Foreskin keratinocyte (primary cell): ENCODE measurements at places on chromosomes 16 and 17. TPM values are rescaled to one million over a fixed set of nuclear protein-coding genes. Genes with fewer than 3 reads are reported as not detected.

DNA sequence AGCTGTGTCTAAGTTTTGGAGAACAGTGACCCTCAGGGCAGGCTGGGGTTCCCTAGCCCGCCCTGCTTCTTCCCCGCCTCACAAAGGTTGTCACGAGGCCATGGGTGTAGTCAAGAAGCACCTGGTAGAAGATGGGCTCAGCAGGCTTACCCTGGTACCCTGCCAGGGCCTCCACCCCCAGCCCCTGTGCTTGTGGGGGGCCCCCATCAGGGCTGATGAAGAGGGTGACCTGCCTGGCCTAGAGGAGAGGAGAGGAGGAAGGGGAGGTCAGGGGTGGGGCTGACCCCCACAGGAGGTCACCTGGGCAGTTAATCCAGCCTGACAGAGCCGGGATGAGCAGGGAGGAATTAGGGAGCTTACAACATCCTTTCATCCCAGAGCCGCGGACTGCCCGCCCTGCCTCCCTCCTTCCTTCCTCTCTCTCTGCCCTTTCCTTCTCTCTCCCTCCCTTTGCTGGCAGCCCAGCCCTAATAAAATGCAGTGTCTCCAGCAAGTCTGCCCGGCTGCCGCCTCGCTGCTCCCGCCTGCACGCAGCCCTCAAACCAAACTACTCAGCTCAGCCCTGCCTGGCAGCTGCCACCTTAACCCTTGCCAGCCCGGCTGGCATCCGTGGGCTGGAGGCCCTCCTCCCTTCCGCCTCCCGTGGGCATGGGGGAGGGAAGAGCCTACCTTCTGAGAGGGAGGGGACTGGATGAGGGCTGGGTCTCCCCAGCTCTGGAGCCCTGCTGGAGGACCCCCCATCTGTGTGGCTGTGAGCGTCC, 7.2 kb downstream of the DLX3 start:
- no peak for DNase-seq

DNA sequence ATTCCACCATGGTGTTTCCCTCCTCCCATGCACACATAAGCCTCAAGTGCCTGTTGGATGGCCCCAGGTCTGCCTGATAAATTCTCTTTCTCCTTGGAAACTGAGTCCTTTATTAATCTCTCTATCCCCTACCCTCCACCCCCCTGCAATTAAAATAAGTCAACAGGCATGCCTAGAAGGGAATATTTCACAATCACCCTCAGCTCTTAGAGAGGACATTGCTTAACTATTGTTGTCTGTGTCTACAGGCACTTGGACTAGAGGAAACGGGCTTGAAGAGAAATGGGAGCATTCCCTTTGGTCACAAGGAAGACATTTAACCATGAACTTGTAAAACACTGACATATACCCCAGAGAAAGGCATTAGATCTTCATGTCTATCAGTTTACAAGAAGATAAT, 39.5 kb downstream of the RCVRN start:
- DNase-seq: no peak

Gene MAP3K14
- 4.5 and 6.4 TPM in 2 replicates for total RNA-seq

- no peak for DNase-seq
Measured at GRCh38 chr16:71600822-71601221, 23.9 kb upstream of the TAT start.

GRCh38 chr16:77660311-77660710, 62.0 kb upstream of the NUDT7 start:
- no peak for DNase-seq

DNA sequence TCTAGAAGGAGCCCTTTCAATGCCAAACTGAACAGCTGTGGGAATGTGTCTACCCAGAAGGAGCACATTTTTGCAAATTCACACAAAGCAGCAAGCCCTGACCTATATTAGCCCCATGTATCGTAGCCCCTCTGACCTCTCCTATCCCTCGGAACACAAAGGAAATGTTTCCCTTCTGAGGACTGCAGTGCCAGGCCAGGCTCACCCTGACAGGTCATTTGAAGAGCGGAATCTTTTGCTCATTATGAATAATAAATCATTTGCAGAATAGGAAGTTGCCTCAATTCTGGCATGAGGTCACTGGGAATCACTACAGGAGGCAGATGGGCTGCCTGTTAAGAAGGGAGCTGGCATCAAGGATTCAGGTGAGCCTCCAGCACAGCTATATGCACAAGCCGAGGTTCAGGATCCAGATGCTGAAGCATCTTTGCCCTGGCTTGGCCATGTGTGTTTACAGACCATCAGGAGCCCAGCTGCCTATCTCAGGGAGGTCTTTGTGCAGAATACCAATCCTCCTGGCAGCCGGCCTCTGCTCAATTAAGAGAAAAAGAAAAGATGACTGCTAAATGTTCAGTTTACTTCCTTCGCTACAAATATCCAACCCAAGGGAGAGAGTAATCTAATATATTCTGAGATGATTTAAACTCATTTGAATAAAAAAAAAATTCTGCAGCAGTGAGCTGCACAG, 119.4 kb downstream of the USP31 start:
- no peak for DNase-seq

DNA sequence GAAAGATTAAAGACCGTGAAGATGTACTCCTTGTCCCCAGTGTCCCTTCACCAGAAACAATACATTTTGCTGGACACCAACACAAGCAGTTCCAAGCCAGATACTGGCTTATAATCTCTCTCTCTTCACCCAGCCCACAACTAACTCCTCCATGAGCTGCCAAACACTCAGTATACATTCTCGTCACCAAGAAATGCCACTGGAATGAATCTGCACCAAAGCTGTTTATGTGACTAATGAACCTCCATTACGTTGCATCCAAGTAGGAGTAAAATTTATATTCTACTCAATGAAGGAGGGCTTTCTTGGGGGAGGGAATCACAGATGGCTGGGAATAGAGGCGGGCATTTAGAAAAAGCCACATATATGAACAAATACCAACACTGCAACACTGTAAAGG, 20.9 kb upstream of the SOX9 start:
- no peak for DNase-seq

DNA sequence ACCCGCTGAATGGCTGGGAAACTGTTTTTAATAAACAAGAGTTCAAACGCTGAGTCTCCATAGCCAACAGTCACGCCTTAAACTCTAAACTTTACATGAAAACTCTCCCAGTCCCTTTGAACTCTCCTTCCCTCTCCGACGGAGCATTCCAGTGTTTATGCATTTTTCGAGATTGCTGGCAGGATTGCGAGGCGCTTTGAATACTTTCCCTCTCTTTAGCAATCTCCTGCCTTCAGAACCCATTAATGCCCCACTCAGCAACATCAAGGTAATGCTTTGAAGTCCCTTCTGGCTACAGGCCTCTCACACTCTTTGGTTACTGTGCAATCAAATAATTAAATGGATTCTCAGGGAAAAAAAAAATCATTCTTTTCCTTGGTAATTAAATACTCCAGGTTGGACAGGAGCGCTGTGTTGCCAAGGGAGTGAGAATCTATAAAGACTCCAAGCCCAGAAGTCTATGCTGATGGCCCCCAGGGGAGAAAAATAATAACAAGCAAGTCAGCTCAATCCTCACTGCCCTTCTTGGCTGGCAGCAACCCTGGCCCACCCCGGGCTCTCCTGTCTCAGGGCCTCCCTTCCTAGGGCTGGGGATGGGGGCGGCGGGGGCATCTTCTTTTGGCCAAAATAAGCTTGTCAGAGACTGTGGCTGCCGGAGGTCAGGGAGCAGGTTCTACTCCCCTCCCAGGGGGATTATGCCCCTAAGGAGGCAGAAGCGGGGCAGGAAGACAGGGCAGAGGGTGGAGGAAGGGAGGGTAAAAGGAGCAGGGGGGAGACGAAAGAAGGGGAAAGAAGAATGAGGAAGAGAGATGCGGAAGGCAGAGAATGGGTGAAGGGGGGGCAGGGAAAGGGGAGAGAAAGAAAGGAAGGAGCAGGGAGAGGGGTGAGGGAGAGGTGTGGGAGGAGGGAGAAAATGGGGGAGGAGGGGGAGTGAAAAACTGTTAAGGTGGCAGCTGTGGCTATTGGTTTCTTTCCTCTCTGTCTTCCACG, 45.2 kb downstream of the AXIN2 start:
- no peak for DNase-seq

- DNase-seq: no peak
Measured at GRCh38 chr17:5097101-5097834, 14.4 kb downstream of the ZNF232 start.

Gene CD300LB
- not detected in 2 replicates for total RNA-seq

GRCh38 chr17:32992321-32993033, 830 bp downstream of the SPACA3 start:
- DNase-seq: no peak

DNA sequence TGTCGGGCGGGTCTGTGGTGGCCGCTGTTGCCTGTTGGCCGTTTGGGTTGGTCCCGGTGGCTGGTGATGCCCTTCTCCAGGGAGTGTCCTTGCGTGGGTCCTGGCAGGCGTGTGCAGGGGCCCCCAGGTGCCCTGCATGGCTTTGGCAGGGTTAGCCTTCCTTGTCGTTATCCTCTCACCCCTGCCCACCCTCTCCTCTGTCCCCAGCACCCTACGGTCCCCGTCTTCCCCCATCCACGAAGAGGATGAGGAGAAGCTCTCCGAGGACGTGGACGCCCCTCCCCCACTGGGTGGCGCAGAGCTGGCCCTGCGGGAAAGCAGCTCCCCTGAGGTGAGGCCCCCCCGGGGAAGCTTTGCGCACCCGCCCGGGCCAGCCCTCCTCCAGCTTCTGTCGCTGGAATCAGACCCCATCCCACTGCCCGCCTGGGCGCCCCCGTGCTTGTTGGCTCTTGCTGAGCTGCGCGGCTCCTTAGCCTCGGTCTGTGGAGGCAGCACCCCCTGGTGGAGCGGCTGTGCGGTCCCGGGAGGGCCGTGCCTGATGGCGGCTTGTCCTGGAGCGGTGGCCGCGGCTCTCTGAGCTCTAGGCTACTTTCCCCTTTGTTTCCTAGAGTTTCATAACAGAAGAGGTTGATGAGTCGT, 10.6 kb upstream of the NUDT16L1 start:
- no peak for DNase-seq

GRCh38 chr16:25158401-25158800, 46.9 kb downstream of the LCMT1 start:
- no peak for DNase-seq

- no peak for DNase-seq
Measured at GRCh38 chr17:80441133-80441578, 26.2 kb downstream of the ENDOV start.

Gene RNF112
- 0.07 and 0.14 TPM in 2 replicates for total RNA-seq

DNA sequence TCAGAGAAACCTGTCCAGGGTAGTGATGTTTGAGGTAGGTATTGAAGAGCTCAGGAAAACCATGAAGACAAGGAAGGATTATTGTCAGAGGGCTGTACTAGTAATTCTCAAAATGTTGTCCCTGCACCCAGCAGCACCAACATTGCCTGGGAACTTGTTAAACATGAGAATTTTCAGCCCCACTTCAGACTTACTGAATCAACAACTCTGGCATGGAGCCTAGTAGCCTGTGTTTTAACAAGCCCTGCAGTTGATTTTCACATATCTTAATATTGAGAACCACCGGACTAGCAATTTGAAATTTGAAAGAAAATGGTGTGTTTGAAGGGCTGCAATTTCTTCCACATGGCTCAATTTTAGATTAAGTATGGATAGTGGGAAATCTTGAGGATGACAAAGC, 2.8 kb upstream of the KIF2B start:
- peak; percentile 34 for DNase-seq

- peak; percentile 93 for DNase-seq
Measured at GRCh38 chr16:47713225-47713595, 252.1 kb downstream of the PHKB start.

GRCh38 chr16:72369274-72369673, 197.3 kb upstream of the PMFBP1 start:
- DNase-seq: no peak

GRCh38 chr17:62823111-62823893, 15.2 kb upstream of the MARCHF10 start:
- DNase-seq: peak; percentile 64

- DNase-seq: no peak
Measured at GRCh38 chr17:4499431-4500190, 930 bp downstream of the SPNS2 start.

GRCh38 chr16:55489119-55489955, 10.3 kb downstream of the MMP2 start:
- no peak for DNase-seq

DNA sequence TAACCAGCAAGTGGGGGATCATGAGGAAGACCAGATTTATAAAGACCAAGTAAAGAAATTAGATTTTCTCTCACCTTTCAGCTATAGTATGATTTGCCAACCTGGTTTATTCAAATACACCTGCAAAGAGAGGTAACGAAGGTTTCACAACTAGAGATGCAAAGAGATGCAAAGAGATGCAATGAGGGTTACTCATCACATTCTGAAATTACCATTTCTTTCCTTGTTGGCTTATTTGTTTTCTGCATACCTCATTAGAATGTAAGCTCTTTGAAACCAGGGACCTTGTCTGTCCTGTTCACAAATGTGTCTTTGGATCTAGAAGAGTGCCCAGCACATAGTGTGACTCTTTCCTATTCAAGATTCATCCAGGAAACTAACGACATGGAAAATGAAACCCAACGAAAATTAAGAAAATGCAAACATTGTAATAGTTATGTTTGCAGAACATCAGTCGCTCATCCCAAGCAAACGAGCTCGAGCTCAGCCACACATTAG, 9.0 kb upstream of the LONP2 start:
- no peak for DNase-seq

- no peak for DNase-seq
Measured at GRCh38 chr16:71439523-71439922, 2.3 kb downstream of the TLE7 start.

GRCh38 chr17:9116861-9117568, 95.7 kb downstream of the NTN1 start:
- no peak for DNase-seq

- DNase-seq: no peak
Measured at GRCh38 chr17:14469971-14470370, 169.1 kb downstream of the HS3ST3B1 start.

GRCh38 chr16:89136931-89137330, 34.6 kb upstream of the CDH15 start:
- DNase-seq: no peak

Gene KRT33B
- 0.31 and 0.60 TPM in 2 replicates for total RNA-seq

- no peak for DNase-seq
Measured at GRCh38 chr17:10729334-10730193, at the start of gene TMEM220. Gene TMEM220, minus strand, starts transcription at chr17:10730023. Its CDS starts 172 bp downstream, at chr17:10729851.

Gene EFCAB3
- total RNA-seq: not detected in 2 replicates

- no peak for DNase-seq
Measured at GRCh38 chr17:60524463-60525327, 1.3 kb downstream of the APPBP2 start.

- DNase-seq: no peak
Measured at GRCh38 chr17:49495842-49496182, 719 bp downstream of the NGFR start.

Gene TMEM204
- total RNA-seq: 4.1 and 10.7 TPM in 2 replicates

- DNase-seq: no peak
Measured at GRCh38 chr17:74148901-74149596, 54.4 kb upstream of the RPL38 start.

Gene MAP2K6
- total RNA-seq: 0.46 and 0.61 TPM in 2 replicates

GRCh38 chr16:7137560-7138330, 194.9 kb upstream of the RBFOX1 start:
- DNase-seq: peak; percentile 16

Gene KRT222
- 1.6 and 1.8 TPM in 2 replicates for total RNA-seq
